AG08395 (cell line): ENCODE measurements at places on chromosomes 5 and 9.

GRCh38 chr5:153352685-153353219 is 137.7 kb upstream of the GRIA1 start:
- DNase-seq, result no peak

DNA sequence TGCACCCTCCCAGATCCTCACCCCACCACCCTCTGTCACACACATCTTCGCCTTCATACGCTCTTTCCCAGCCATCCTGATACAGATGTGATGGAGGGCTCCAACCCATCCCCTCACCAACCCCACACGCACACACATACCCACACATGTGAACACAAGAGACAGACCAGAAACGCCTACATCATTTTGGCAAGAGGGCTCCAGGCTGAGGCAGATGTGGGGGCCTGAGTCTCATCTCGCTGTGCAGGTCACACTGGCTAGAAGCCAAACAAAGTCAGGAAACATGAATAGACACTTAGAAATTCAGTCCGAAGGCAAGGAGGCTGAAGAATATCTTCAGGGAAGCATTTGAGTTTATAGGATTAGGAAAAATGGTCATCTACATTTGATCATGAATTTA is 6.2 kb downstream of the PRDM12 start:
- no peak for DNase-seq

DNA sequence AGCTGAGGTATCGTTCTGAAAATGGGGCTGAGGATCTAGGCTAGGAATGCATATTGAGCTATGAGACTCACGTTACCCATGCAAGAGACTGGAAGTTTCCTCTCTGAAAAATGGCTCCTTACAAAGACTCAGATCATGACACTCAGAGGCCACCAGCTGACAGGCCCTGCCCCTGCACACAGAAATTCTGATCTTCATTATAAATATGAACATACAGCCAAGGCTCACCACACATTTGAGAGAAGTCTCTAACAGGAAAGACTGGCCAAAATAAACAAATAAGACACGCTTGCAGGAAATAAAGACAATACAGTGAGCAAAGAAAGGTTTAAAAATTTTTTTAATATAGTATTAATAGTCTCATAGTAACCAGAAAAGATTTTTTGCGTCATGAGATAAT is 365.9 kb downstream of the NFIB start:
- DNase-seq, result no peak

- no peak for DNase-seq
Observed at GRCh38 chr5:156350256-156350655, 23.3 kb downstream of the SGCD start.

- DNase-seq, result no peak
Observed at GRCh38 chr9:318646-319045, 104.0 kb downstream of the DOCK8 start.

GRCh38 chr5:78003919-78004318 is 227.8 kb upstream of the TBCA start:
- DNase-seq, result no peak
